ENCODE measurements at places on chromosomes 1 and 21.
A peak's percentile ranks its signal among the peaks of the same experiment; 100 is the strongest.

- no peak for DNase-seq
Observed at GRCh38 chr21:35517865-35518264, 468.8 kb upstream of the RUNX1 start.

DNA sequence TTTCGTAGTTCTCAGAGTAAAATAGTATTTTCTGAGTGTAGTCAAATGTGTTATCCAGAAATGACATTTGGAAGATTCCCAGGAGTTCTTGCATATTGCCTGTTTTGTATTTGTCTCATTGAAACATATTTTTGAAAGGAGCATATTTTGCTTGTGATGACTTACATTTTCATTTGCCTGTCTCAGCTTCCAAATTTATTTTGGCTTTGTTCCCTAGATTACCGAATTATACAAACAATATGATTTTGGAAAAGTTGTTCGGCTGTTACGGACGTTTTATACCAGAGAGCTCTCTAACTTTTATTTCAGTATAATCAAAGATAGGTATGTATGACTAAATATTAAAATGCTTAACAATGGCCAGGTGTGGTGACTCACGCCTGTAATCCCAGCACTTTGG is 46.0 kb downstream of the IARS2 start:
- peak; percentile 17 for DNase-seq

DNA sequence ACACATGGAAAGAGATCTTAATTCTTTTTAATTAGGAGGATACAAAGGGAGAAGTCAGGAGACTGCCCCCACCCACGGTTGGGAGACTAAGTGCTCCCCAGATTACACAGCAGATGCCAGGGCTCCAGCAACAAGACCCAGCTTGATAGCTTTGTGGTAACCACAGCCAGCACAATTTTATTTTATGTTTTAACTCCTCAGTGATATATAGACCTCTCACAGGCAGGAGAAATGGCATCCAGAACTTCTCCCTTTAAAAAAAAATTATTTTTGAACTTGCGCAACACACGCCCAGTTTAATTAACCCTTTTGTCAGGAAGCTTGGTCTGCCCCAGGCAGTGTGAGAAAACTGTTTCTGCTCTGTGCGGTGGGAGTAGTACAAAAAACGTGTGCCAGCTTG is 62.6 kb upstream of the ACOT11 start:
- DNase-seq, result no peak

GRCh38 chr1:17923666-17924065 is 168.5 kb downstream of the ACTL8 start:
- DNase-seq, result no peak

DNA sequence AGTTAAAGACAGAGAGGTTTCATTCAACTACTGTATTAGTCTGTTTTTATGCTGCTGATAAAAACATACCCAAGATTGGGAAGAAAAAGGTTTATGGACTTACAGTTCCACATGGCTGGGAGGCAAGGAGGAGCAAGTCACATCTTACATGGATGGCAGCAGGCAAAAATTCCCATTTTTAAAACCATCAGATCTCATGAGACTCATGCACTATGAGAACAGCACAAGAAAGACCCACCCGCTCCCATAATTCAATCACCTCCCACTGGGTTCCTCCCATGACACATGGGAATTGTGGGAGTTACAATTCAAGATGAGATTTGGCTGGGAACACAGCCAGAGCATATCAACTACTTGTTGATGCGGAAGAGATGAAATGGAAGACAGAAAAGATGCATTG is 9.2 kb downstream of the GPR161 start:
- DNase-seq, result no peak

DNA sequence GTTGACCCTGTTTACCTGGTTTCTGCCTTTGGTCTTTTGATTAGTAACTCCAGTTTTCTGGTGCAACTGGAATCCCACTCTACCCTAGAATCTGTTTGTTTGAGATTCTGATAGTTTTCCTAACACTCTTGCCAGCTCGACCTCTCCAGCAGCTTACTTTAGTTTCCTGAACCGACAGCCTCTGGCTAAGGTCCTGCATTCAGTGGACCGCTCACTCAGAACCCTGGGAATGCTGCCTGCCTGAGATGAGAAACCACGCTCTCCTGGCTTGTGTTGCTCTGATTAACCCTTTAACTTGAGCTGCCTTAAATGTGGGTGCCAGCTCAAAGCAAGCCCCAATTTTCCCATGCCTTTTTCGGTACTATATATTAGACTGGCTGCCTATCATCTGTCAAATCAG is 45.3 kb upstream of the SIPA1L2 start:
- DNase-seq, result no peak

DNA sequence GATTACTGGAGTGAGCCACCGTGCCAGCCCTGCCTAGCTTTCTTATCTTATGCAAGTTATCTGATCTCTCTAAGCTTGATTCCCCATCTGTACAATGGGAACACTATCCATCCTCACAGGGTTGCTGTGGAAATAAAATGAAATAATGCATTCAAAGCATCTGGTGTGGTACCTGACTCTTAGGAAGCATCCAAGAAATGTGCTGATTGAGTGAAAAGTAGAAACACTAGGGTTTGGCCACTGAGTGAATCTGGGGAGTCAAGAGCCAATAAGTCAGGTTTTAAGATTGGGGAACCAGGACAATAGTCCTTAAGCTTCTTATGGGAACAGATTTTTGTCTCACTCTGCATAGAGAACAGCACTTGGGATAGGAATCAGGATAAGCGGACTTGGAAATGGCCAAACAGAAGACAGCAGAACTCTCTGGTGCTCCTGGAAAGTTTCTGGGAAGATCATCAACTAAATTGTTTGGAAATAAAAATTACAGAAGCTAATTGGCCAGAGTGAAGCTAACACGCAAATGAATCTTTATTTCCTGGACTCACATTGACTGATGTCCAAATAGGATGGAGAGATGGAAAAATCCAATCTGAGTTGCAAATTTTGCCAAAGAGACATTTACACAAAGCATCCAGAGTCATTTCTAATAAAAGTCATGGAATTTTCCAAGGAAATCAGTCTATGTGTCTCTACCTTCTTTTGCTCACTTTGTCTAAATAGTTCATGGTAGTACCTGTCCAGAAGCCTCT is 3.3 kb downstream of the PAFAH2 start:
- no peak for DNase-seq

DNA sequence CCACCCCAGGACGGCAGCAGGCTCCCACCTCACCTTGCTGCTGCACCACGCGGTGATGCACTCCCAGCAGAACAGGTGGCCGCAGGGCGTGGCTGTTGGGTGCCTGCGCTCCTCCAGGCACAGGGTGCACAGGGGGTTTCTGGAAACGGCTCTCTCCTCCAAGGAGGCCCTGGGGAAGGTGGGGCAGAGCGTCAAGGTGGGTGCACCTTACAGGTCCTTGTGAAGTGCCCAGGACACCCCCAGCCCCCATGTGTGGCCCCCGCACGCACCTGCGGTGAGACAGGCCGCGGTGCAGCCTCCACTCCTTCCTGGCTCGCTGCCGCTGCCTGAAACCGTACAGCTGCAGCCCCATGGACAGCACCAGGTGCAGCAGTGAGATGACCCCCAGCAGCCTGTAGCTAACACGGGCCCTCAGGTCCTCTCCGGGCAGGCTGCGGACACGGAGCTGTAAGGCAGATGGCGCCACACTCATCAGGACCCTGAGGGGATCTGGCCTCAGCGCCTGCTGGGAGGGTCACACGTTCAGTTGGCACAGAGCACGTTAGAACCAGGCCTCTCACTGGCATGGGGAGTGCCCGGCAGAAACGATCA is 5.8 kb downstream of the PEX10 start:
- no peak for DNase-seq

- DNase-seq, result no peak
Observed at GRCh38 chr21:39663742-39664492, 51.2 kb downstream of the B3GALT5 start.

DNA sequence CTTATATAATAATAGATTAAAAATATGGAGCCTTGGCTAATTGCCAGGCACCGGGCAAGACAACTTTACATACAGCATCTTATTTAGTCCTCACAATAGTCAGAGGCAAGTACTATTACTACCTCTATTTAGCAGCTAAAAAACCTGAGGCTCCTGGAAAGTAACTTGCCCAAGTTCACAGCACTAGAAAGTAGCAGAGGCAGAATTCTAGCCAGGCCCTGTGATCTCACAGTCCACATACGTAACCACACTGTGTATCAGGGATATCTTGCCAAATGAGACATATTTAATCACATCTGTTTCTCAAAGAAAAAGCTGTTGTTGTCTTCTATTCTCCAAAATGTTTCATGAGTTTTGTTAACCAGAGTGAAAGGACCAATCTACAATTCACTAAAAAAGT is 378.5 kb downstream of the PLPP3 start:
- DNase-seq, result peak; percentile 42

- peak; percentile 53 for DNase-seq
Observed at GRCh38 chr1:206739411-206740076, 31.0 kb upstream of the IL19 start.

- DNase-seq, result no peak
Observed at GRCh38 chr21:34176448-34176847, 103.1 kb downstream of the MRPS6 start.

DNA sequence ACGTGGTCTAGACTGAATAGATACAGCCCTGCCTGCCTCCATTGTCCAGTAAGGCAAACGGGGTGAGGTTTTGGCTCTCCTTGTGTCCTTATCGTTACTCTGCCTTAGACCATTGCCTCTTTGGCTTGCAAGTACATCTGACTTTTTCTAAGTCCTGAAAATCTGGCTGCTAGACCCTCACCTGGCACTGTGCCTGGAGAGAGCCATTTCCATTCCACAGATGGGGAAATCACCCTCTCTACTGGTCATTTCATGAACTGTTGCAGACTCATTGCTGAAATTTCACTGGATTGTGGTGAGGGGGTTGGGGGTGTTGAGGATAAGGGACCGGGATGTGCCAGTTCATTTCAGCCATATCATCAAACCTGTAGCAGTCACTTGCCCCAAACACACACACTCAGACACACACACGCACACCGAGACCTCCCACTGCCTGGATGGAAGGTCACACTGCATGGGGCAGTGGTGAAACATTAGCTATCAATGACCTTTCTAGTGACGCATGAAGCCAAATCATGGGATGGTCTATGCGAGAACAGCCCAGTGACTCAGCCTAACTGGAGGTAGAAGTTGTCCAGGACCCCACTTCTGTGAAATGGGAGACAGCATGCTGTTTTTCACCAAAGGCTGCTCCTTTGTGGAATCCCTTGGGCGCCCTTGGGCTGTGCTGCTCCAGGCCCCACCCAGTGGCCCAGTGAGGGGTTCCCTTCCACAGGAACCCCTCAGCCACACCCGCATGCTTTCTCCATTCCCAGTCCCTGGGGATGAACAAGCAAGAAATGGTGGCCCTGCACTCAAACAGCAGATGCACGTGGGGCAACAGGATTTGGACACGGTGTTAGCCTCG is 34.9 kb upstream of the VASH2 start:
- DNase-seq, result peak; percentile 91

GRCh38 chr1:113836534-113836933 is 24.3 kb upstream of the RSBN1 start:
- no peak for DNase-seq

DNA sequence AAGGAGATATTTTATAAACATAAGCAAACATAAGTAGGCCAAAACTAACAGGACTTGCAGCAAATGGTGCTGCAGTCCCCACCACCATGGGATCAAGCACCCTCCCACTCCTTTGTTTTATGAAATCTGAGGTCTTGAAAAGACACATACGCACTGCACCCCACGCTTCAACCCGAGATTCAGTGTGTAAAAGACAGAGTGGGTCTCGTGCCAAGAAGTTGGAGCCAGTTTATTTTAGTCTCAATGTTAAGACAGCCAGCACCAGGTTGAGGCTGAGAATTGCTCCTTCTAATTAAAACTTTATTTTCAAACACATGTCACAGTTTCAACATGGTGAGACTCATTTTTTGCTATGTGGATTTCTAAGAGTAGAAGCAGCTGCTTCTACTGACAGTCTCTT is 139.1 kb upstream of the TIAM1 start:
- no peak for DNase-seq

DNA sequence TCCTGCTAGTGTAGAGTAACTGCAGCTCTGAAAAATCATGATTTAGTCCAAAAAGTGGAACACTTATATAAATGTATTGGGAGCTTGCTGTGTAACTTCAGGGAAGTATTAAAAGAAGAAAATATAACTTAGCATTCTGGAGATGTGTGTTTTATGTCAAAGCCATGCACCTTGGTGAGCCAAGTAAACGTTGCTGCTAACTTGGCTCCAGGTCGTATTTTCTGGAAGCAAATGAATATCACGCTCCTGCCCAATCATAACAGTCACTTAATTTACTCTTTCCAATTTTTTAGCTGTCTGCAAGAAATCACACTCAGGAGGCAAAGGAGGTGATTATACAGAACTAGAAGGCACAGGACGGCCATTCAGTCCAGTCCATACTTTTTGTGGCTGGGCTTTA is 61.1 kb downstream of the DOP1B start:
- peak; percentile 72 for DNase-seq

GRCh38 chr21:37787456-37787855 is 128.8 kb downstream of the KCNJ6 start:
- DNase-seq, result no peak

DNA sequence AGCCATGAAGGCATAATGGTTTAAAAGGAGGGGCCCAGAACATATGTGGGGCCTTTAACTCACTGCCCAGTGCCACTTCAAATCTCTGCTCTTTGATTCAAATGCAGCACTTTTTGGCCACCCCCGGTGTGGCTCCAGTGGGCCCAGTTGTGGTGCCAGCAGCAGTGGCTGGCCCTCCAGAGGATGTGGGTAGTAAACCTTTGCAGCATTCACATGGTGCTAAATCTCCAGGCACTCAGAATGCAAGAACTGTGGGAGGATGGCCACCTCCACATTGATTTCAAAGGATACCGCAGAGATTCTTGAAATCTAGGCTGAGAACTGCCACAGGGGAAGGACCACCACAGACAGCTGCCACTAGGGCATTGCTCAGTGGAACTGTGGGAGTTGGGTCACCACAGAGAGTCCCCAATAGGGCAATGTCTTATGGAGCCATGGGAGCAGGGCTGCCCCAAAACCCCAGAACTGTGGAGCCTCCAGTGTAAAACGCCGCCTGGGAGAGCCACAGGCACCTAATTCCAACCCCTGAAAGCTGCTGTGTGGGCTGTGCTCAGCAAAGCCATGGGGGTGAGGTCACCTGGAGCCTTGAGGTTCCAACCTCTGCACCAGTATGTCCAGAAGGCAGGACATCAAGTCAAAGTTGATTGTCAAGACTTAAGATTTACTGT is 6.6 kb upstream of the ADAM30 start:
- DNase-seq, result no peak
